ENCODE measurements at places on chromosomes 2 and 18.
A peak's percentile ranks its signal among the peaks of the same experiment; 100 is the strongest.

DNA sequence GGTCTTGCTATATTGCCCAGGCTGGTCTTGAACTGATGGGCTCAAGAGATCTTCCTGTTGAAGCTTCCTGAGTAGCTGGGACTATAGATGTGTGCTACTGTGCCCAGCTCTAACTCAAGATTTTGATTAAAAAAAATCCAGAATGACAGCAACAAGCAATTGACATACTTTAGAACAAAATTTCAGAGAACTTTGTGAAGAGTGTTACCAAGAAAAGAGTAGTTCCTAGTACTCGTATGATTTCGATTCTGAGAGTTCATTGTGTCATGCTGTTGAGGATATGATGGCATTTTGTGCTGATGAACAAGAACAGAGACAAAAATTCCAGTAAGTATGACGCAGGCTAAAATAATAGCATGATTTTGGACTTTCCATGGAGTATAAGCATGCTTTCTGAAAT lies 90.2 kb upstream of the TWSG1 start:
- no peak for DNase-seq

DNA sequence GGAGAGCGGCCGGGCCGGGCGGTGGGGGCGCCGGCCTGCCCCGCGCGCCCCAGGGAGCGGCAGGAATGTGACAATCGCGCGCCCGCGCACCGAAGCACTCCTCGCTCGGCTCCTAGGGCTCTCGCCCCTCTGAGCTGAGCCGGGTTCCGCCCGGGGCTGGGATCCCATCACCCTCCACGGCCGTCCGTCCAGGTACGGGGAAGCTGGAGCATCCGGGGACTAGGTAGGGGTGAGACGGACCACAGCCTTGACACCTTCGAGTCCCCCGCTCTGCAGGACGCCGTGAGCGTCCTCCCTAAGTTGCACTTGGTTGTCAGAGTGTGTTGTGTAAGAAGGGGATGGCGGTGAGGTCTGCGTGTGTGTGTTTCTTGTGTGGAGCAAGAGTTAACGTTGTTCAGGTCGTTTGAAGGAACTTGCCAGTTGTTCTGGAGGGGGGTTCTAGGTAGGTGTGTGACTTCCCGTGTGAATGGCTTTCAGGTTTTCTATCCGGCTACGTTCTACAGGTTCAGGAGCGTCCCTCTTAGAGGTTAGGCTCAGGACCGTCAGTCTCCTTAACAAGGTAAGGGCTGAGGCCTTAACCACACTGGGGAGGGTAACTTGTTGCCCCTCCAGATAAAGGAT lies 393 bp downstream of the IL1R1 start:
- DNase-seq, result peak; percentile 53

GRCh38 chr2:7577769-7578168 lies 660.6 kb downstream of the RNF144A start:
- DNase-seq, result no peak

DNA sequence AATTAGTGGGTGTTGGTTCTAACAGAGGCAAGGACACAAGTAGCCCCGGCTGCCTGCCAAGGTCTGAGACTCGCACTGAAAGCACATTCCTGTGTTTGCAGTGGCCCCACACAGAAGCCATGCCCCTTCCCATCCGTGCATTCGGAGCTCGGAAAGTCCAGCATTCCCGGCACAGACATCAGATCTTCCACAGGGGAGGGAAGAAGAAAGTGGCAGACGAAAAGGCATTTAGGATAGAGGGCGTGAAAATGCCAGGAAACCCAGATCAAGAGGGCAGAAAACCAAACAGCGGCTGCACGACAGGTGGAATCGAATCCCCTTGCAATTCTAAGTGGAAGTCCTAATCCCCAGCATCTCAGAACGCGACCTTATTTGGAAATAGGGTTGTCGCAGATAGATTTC lies 105.5 kb upstream of the ASB18 start:
- peak; percentile 3 for DNase-seq

- DNase-seq, result no peak
Measured at GRCh38 chr2:221533299-221533698, 38.8 kb downstream of the EPHA4 start.

GRCh38 chr2:72914589-72915319 lies 2.6 kb upstream of the EMX1 start:
- DNase-seq, result no peak

DNA sequence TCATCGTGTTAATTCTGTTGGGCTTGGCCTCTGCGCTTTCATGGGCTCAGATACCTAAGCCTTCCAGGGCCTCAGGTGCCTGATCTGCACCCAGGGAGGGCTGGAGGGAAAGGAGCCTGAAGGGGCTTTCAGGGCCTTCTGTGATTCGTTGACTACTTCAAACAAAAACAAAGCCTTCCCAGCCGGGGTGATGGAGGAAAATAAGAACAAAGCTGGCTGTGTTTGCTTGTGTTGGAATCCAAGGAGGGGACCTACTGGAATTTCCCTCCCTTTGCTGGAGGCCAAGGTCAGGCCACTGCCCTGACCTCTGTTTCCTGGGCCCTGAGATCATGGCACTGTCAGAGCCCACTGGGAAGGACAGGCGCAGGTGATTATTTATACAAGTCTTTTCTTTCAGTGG lies 135.3 kb downstream of the KLHL29 start:
- no peak for DNase-seq

GRCh38 chr2:40281021-40281940 lies 170.6 kb downstream of the SLC8A1 start:
- DNase-seq, result peak; percentile 98

DNA sequence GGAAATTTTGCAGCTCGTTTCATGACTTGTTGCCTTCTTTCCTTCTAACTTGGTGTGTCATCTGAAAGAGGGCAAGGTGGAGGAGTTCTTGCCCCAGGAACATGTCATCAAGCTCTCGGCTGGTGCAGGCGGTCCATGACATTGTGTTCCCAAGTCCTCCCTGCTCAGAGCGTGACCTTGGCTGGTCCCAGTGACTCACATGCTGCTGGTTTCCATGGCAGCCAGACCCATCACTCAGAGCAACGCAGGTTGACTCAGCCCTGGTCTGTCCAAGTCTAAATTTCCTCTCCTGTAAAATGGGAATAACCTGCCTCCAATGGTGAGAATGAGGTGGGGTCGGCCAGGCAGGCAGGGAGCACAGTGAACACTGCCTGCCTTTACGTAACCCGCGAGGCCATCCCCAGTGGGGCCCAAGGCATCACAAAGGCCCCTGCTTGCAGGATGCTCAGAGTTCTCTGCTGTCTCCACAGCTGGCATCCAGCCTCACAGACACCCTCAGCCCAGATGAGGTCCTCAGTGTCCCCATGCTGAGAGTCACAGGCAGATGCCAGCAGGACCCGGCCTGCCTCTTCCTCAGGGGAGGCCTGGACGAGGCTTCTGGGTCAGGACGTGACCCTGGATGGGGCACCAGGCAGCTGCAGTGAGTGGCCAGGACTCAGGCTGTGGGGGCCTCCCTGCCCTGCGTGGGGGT lies 143.7 kb downstream of the TPO start:
- peak; percentile 84 for DNase-seq

DNA sequence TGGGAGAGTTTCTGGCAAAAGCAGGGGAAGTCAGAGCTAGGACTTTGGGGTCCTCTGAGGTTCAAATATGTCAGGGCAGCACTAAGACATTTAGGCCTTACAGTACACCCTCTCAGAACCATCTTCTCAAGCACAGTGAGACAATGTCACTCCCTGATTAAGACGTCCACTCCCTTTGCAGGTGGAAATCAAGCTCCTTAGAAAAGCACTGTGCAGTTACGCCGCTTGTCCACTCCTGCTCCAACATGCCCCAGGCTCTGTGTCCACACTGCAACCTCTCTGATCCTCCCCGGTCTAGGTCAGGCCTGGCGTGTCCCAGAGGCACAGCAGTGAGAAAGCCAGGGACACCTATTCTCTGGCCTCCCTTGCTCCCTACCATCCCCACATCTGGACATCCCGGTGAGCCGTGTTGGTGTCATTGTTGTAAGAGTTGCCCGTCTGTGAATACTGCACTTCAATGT lies 528.6 kb upstream of the ID2 start:
- DNase-seq, result no peak

DNA sequence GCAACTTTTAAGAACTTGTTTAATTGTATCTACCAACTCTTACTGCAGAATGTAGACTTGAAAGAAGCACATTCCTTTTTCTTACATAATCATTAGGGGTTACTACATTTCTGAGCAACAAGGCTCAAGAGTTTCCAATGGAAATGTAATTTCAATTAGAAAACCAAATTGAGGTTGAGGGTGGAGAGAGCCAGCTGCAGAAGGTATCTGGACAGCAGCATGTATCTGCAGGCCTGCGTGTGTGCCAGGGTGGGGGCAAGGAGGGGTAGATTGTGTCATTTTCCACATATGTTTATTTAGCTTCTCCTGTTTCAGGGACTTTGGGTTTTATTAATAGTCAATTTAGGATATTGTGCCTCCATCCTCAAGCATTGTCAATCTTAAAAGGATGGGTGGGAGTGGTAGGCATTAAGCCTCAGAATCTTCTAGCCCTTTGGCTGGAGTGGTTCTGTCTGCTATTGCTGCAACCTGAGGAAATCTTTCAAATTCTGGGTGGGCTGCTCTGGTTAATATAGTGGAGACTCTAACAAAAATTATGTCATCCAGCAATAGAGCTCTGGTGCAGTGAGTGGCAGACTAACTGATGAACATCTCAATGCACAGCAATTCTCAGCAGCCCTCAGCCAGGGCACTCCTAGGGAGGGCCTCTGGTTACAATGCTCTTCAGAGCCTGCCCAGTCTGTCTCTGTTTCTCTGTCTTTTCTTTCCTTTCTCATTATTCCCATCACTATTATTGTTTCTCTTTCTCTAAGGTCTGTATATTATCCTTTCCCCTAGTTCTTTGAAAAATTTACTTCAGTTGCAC lies 151.4 kb downstream of the RPIA start:
- no peak for DNase-seq

DNA sequence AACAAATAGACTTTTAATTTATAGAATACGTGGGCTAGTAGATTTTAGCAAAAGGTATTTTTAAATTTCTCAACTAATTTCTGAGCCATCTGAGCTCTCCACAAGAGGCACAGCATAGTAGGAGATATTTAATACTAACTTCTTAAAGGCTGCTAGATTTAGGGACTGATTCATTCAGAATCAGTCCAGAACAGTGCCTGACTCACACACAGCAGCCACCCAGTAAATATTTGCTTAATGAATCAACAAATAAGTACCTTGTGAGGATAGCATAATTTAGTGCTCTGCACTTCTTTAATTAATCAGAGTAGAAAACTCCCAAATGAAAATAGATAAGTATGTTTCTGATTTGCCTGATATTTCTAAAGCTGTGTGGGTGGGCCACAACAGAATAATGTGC lies 35.6 kb upstream of the SYT4 start:
- no peak for DNase-seq

GRCh38 chr2:144771348-144771747 lies 251.4 kb upstream of the ZEB2 start:
- DNase-seq, result no peak

- no peak for DNase-seq
Measured at GRCh38 chr2:147884830-147885229, 40.0 kb downstream of the ACVR2A start.

- DNase-seq, result peak; percentile 91
Measured at GRCh38 chr2:42010743-42011298, 37.0 kb upstream of the PKDCC start.

DNA sequence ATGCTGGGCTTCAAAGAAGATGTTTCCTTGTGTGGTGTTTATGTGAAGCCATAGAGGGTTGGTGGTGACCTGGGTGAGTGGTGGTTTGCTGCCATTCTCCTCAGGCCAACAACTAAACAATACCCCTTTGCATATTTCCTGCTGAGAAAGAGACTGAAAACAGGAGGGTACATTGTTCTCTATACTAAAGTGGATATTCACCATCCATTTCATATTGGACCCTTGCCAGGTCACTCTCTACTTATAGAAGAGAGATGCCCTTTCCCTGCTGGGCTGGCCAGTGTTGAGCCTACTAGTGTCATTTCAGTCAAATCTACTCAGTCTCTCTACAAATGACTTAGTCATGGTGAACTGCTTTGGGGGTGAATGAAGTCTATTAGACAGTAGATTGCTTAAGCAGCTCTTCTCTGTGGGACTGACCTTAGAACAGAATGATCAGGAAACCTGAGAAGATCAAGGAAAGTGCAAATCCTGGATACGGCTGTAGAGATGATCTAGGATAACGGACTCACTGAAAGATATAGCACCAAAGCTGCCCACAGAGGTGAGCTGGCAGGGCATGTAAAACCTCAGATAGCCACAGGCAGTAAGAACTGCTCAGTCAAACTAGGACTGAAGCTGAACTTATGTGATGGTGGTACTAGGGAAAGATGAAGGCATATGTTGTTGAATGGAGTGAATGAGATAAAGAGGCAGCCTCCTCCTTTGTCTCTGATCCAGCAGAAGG lies 154.9 kb downstream of the MYO3B start:
- DNase-seq, result no peak

DNA sequence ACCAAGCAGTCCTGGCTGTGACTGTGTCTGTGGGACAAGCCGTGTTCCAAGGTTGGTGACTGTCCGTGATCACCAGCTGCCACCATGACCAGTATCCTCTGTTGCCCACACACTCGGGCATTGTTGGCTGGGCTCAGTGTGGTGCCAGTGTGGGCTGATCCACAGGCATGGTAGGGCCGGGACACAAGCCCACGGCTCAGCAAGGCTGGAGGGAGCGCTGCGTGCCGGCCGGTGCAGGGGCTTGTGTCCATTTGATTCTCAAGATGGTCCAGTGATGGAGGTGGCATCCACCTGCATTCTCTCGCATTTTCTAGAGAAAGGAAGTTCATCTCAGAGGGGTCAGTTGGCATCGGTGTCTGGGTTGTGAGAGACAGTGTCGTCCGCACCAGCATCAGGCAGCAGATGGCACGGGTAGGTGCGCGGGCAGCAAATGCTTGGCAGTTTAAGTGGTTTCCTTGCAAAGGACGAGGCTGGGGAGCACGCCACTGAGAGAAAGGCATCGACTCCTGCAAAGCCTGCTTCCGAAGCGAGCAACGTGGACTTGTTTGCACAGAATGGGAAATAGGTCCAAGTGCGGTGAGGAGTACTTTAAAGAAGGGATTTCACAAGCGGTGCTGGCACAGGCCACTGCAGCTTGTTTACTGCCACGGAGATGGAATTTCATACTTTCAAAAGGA lies 20.9 kb downstream of the TWIST2 start:
- DNase-seq, result peak; percentile 88

DNA sequence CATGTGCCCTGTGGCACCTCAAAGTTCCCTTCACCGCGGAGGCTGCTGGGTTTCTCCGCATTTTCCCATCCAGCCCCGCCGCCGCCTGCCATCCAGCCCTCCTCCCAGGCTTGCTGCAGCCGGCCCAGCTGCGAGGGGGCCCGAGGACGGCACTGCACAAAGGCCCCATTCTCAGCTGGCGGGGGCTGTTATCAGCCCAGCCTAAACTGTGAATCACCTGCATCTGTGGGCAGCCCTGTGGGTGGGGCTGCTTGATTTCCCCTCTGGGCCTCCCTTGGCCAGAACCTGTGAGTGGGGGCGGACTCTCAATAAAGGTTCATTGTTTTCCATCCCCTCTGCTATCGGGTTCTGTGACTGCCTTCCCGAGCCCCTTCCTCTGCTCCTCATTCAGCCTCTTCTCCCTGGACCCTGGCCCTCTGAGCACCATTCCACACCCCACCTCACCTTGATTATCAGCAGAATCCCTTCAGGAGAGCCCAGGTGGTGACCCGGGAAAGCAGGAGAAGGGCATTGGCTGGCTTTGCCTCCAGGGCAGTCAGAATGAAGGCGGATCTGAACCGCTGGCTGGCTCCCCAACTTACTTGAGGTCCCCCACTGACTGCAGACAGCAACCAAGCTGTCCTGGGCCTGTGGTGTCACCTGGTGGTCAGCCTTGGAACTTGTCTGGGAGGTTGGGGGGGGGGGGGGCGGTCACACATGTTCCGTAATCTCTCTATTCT lies 204.5 kb downstream of the ZFP36L2 start:
- no peak for DNase-seq

- no peak for DNase-seq
Measured at GRCh38 chr18:5284808-5285207, 10.7 kb downstream of the ZBTB14 start.
